IMR-90 (cell line): ENCODE measurements at places on chromosomes 2 and 18. TPM values are rescaled to one million over a fixed set of nuclear protein-coding genes. Genes with fewer than 3 reads are reported as not detected.
A peak's percentile ranks its signal among the peaks of the same experiment; 100 is the strongest.

DNA sequence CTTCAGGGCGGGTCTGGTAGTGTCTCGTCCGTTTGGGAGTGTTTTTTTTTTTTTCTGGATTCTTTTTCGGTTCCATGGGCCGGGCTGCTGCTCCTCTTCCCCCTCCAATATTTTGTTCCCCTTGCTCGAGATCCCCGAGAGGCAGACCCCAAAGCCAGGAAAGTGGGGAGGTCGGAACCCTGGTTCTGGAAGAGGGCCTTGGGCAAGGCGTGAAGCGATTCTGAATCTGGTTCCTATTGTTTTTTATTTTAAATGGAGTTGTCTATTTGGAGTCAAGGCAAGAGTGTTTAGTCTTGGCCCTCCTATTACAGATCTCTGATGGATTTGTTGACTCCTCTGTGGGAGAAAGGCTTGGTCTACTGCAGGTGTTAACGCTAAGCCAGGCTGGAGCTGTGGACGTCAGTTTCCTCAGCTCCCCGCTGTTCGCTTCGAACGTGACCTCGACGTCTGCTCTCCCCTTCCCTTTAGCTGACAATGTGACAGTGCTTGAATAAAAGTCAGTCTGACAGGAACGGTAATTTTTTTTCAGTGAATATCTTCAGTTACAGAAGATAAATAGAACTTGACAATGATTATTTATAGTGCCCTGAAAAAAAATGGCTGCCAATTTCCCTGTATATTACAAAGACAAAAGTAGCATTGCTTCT lies 683 bp upstream of the DNAJC27 start:
- DNase-seq = no peak
- H3K4me1 ChIP-seq = no peaks in the 10 kb centered on the region
- H3K27ac ChIP-seq = peak overlapping the region; percentile 93
- H3K36me3 ChIP-seq = no peaks in the 10 kb centered on the region
- H3K27me3 ChIP-seq = no peaks in the 10 kb centered on the region
- H3K4me3 ChIP-seq = peak overlapping the region; percentile 72

MYOM1 gene
- total RNA-seq = under 0.01 TPM in 2 replicates

CNNM3 gene
- total RNA-seq = 2.2 and 2.3 TPM in 2 replicates

- peaks cover 8% of the 10 kb centered on the region for H3K36me3 ChIP-seq
- peaks cover 3% of the 10 kb centered on the region; the same call in 1 of the 2 replicates for H3K4me1 ChIP-seq
- H3K27ac ChIP-seq = no peak overlapping the region
- DNase-seq = no peak
- no peak overlapping the region for H3K4me3 ChIP-seq
Measured at GRCh38 chr18:74638210-74638609, 40.5 kb downstream of the ZNF407 start.

DNA sequence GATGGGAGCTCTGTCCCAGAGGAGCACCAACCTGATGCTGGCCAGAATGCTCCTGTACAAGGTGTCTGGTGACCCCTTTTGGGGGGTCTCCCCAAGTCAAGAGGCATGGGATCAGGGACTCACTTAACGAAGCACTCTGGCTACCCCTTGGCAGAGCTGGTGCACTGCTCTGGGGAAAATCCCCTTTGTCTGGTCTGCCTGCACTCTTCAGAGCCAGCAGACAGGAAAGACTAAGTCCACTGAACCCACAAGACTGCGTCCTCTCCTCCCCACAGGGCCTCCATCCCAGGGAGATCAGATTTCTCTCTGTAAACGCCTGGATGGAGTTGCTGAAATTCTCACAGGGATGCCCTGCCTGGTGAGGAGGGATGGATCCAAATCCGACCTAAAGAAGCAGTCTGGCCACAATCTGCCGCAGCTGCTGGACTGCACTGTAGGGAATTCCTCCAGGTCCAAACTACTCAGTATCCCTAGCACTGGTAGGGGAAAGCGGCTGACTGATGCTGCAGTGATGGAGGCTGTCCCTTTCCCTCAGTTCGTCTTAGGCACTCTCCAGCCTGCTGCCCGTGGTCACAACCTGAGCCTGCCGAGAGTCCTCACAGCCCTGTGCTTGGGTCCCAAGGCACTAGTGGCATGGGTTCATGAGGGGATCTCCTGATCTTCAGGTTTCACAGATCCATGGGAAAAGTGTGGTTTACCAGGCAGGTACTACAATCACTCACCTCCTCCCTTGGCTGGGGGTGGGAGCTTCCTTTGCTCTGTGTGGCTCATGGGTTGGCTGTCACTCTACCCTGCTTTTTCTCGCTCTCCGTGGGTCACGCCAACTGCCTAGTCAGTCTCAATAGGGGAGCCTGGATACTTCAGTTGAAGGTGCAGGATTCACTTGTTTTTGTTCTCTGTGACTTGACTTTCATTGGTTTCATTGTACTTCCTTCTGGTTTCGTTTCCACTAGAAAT lies 98.6 kb downstream of the SLC4A10 start:
- H3K4me3 ChIP-seq = no peak overlapping the region
- no peak for DNase-seq
- no peaks in the 10 kb centered on the region for H3K4me1 ChIP-seq
- no peak overlapping the region for H3K27ac ChIP-seq
- no peaks in the 10 kb centered on the region for H3K27me3 ChIP-seq

GRCh38 chr18:3623769-3624545 lies 174.0 kb downstream of the TGIF1 start:
- peak; percentile 98 for DNase-seq
- H3K27me3 ChIP-seq = no peaks in the 10 kb centered on the region
- H3K4me3 ChIP-seq = peak overlapping the region; percentile 13; the same call in 1 of the 2 replicates
- peak overlapping the region; percentile 96 for H3K27ac ChIP-seq

DNA sequence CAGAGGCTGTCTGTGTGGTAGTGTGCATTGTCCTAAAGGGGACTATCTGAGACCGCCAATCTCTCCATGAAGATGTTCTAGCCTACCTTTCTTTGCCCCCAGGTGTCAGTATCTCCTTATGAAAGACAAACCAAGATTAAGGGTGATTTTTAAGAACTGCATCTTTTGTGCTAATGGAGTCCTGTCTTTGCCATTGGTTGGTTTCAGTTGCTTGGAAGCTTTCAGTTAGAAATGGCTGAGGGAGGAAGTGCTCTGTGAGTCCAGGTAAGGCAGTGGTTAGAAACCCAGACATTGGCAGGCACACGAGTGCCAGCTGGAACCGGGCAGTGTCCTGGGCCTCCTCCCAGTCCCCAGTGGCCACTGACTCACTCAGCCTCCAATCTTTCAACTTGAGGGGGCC lies 111.3 kb downstream of the DOCK10 start:
- H3K4me3 ChIP-seq = no peak overlapping the region
- no peak overlapping the region for H3K27ac ChIP-seq
- H3K27me3 ChIP-seq = no peaks in the 10 kb centered on the region
- peaks cover 4% of the 10 kb centered on the region for H3K36me3 ChIP-seq

GRCh38 chr2:190836767-190837166 lies 43.9 kb upstream of the GLS start:
- no peak for DNase-seq
- 0 out of 2 replicates have a peak overlapping the region, but pooled peaks have one; percentile 25 for H3K27ac ChIP-seq
- no peak overlapping the region for H3K4me3 ChIP-seq
- no peaks in the 10 kb centered on the region for H3K36me3 ChIP-seq
- H3K27me3 ChIP-seq = no peaks in the 10 kb centered on the region

GRCh38 chr2:9263428-9263827 lies 56.8 kb downstream of the ASAP2 start:
- peak overlapping the region; percentile 32; the same call in 1 of the 2 replicates for H3K27ac ChIP-seq
- no peak for DNase-seq
- H3K4me3 ChIP-seq = no peak overlapping the region
- H3K27me3 ChIP-seq = no peaks in the 10 kb centered on the region
- H3K36me3 ChIP-seq = no peaks in the 10 kb centered on the region

DNA sequence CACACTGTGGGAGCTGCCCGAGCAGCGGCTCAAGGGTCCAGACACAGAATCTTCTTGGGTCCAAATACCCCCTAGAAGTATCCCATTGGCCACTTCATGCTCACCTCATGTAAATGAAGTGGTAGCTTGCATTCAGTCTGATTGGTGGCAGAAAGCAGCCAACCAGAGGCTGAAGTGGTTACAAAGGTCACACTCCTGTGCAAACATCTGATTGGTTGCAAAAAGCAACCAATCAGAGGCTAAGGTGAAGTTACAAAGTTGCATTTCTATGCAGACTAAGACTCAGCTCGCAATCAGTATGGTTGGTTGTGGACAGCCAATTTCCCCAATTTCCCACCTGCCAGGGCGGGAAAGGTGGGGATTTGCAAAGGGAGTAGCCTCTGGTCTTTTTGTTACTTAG lies 94.3 kb downstream of the DGKD start:
- peaks cover 29% of the 10 kb centered on the region for H3K36me3 ChIP-seq
- no peaks in the 10 kb centered on the region for H3K27me3 ChIP-seq
- no peak for DNase-seq
- H3K4me3 ChIP-seq = no peak overlapping the region

DNA sequence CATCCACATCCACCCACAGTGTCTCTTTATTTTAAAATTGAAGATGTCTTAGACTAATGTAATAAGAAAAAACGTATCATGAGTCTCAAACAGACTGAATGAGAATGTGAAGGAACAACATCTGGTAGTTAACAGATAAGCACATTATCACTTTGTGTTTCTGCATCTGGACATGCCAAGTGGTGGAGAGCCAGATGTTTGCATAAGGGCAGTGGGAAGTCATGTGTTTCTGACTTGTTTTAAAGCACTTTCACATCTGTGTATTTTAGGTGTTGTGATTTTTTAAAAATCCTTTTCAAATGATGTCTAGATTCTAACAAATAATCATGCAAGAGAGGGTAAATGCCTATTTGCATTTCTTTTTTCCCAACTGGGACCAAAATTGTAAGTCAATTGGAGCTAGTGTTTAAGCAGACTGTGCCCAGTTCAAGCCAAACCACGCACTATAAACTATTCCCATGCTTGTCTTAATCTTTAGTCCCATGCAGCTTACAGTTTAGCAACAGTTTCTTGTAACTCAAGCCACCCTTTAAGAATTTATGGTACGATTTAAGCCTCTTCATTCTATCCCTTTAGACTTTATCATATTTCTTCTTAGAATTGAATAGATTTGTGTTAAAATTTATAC lies 272.7 kb upstream of the DOK6 start:
- H3K4me3 ChIP-seq = no peak overlapping the region
- no peaks in the 10 kb centered on the region for H3K36me3 ChIP-seq
- no peaks in the 10 kb centered on the region for H3K27me3 ChIP-seq

TWIST2 gene
- total RNA-seq = 9.3 and 14.7 TPM in 2 replicates

ATP6V1C2 gene
- total RNA-seq = not detected in 2 replicates

ELOA2 gene
- not detected in 2 replicates for total RNA-seq

DNA sequence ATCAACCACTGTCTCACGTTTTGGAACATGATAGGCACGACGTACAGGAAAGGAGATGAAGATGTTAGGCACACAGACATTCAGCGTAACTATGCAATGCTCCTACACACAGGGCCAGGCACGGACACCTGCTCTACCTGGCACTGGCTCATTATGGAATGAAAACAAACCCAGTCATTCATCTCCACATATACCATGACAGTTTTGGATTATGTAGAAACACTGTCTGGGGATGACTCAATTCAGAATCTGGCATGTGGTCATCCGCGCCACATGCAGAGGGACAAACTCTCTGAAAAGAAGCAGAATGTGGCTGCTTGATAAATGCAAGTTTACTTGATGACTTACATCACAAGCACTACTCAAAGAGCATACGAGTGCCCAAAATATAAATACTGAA lies 29.5 kb upstream of the NFU1 start:
- peaks cover 19% of the 10 kb centered on the region for H3K36me3 ChIP-seq
- H3K27me3 ChIP-seq = no peaks in the 10 kb centered on the region
- H3K4me1 ChIP-seq = no peaks in the 10 kb centered on the region
- no peak overlapping the region for H3K4me3 ChIP-seq
- DNase-seq = peak; percentile 42

GRCh38 chr18:12656605-12656937 lies 1.3 kb downstream of the SPIRE1 start:
- DNase-seq = peak; percentile 50
- H3K36me3 ChIP-seq = no peaks in the 10 kb centered on the region
- H3K27ac ChIP-seq = no peak overlapping the region
- H3K4me1 ChIP-seq = peaks cover 4% of the 10 kb centered on the region
- H3K27me3 ChIP-seq = no peaks in the 10 kb centered on the region

SLC35G4 gene
- not detected in 2 replicates for total RNA-seq

GRCh38 chr2:55370208-55370607 lies 49.4 kb downstream of the CCDC88A start:
- H3K4me1 ChIP-seq = no peaks in the 10 kb centered on the region
- no peaks in the 10 kb centered on the region for H3K27me3 ChIP-seq
- no peaks in the 10 kb centered on the region; the same call in 1 of the 2 replicates for H3K36me3 ChIP-seq
- no peak overlapping the region for H3K4me3 ChIP-seq
- no peak overlapping the region for H3K27ac ChIP-seq

LCT gene
- total RNA-seq = under 0.01 TPM in 1 of 2 replicates, not detected in the other

GRCh38 chr18:32048507-32049091 lies 30.0 kb downstream of the RNF125 start:
- no peaks in the 10 kb centered on the region for H3K4me1 ChIP-seq
- H3K27ac ChIP-seq = no peak overlapping the region
- no peaks in the 10 kb centered on the region for H3K27me3 ChIP-seq
- H3K4me3 ChIP-seq = no peak overlapping the region
- peak; percentile 3 for DNase-seq

DNA sequence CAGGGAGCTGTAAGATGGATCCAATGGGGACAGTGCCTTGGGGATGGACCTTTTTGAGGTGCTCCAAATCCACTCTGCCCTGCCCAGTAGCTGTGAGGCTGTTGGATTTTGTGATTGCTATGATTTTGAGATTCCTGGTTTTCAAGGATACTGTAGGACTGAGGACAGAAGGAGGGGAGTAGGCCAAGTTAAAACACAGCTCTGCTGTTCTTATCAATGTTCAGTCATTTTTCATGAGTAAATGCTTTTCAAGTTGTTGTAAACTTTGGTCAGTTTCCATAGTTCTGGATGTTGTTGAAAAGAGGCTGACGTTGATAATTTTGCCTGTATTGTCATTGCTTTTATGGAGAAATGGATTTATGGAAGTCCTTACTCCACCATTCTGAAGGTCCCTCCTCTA lies 361.2 kb downstream of the ZNF516 start:
- no peak overlapping the region for H3K27ac ChIP-seq
- no peaks in the 10 kb centered on the region for H3K4me1 ChIP-seq
- no peaks in the 10 kb centered on the region for H3K36me3 ChIP-seq
- H3K4me3 ChIP-seq = no peak overlapping the region

DNA sequence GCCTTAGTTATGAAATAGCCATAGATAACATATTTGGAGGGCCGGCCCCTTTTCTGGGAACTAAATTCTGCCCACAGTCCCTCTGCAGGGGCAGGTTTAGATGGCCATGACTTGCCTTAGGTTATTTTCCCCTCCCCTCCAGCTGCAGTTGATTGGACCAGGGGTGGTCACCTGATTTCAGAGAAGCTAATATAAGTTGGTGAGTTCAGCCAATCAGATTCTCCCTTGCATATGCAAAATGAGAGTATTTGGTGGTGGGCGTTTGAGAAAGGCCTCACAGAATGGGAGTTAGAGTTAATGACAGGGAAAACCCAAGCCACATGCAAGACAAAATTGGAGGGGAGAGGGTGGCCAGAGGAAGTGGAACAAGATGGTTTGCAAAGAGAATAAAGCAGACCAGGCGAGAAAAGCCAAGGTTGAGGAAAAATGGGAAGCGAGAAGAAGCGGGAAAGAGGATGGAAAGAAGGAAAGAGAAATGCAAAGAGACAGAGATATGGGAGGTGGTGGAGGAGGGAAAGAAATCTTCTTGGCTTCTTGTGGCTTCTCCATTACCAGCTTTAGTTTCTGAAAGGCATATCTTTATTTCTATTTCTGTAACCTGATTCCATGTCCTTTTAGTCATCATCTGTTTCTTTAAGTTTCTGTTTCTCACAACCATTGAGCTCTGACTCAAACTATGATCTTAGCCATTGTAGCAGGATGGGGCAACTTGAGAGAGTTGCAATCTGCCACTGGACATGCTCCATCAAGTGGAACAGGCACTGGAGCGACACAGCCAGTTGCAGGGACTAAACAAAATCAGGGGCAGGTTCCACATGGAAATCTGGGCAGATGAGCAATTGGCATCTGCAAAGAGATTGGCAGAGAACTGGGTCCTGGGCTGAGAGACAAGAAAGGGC lies 108.1 kb upstream of the SIX3 start:
- H3K4me3 ChIP-seq = no peak overlapping the region
- no peaks in the 10 kb centered on the region for H3K36me3 ChIP-seq
- peaks cover 2% of the 10 kb centered on the region for H3K27me3 ChIP-seq
- H3K27ac ChIP-seq = no peak overlapping the region
